Epithelial cell of esophagus (primary cell): ENCODE measurements at places on chromosomes 4 and X.
A peak's percentile ranks its signal among the peaks of the same experiment; 100 is the strongest.

GRCh38 chr4:13986548-13986947, 359.0 kb upstream of the BOD1L1 start:
- no peak for DNase-seq

- no peak for DNase-seq
Measured at GRCh38 chr4:5052204-5052702, 973 bp downstream of the STK32B start.

DNA sequence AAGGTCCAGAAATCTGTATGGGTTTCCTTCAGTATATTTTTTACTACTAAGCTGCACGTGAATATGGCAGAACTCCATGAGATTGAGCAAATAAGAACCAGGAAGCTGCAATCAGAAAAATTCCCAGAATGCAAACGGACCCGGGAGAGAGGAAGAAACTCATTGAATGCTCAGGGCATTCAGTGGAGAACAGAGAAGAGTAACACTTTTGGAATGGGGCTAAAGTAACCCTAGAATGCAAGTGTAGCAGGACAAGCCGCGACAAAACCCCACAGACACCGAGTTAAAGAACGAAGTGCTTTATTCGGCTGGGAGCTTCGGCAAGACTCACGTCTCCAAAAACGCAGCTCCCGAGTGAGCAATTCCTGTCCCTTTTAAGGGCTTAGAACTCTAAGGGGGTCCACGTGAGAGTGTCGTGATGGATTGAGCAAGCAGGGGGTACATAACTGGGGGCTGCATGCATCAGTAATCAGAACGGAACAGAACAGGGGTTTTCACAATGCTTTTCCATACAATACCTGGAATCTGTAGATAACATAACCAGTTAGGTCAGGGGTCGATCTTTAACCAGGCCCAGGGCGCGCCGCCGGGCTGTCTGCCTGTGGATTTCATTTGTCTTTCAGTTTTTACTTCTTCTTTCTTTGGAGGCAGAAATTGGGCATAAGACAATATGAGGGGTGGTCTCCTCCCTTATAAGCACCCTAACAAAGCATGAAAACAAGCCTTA, 56.4 kb downstream of the RAB28 start:
- peak; percentile 79 for DNase-seq

- DNase-seq, result no peak
Measured at GRCh38 chrX:123487236-123487635, 245.6 kb downstream of the THOC2 start.

- peak; percentile 73 for DNase-seq
Measured at GRCh38 chr4:38860788-38861424, 4.3 kb upstream of the TLR6 start.

- peak; percentile 29 for DNase-seq
Measured at GRCh38 chr4:176276710-176277109, 7.7 kb upstream of the ASB5 start.

DNA sequence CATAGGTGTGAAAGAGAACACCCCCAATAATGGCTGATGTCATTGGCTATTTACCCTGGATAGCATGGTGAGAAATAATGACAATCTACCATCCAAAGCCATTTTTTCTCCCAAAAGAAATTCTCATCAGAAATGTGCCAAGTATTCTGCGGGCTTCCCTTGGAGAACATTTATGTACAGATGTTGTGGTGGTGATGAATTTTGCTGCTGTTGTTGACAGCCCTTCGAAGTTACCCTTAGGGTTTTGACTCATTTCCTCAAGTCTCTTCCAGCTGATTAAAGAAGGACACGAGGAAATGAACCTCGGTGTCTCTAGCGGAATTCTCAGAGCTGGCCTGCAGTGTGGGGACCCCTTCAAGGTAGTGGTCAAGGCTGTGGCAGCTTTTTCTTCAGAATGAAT, 3.4 kb downstream of the KIT start:
- DNase-seq, result peak; percentile 80

GRCh38 chr4:74134500-74134852, 23.4 kb upstream of the MTHFD2L start:
- no peak for DNase-seq

DNA sequence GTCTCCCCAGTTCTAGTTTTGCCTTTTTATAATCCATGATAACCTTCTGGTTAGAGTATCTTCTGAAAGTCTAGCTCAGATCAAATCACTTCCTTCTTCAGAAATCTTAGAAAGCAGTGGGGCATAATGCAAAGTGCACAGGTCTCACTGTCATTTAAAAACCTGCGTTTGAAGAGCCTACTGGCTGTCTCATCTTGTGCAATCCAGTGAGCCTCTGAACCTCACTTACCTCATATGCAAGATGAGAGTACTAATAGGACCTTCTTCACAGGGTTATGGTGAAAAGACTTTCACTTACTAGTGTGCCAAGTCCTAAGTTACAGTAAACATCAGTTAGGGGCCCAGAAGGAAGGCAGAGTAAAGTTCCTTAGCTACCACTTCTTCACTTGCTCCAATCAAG, 131.4 kb downstream of the ENOX2 start:
- DNase-seq, result no peak

- no peak for DNase-seq
Measured at GRCh38 chr4:43244688-43245382, 352.3 kb downstream of the GRXCR1 start.

GRCh38 chr4:17329046-17329445, 182.8 kb downstream of the QDPR start:
- DNase-seq, result no peak

DNA sequence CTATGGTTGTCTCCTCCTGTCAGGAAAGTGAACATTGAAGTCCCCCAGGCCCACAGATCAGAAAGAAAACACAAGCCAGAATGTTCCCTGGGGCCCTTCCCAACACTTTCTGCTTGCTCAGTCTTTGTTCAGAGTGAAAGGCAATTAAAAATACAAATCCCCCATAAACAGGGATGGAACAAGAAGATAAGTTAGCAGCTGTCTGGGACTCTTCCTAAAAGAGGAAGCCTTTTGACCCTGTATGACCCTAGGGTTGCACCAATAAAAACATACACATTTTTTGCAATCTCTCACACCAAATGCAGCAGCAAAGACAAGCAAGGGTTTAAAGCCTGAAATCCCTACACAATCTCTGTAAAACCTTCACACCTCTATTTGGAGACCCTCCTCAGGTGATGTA, 22.6 kb downstream of the IRF2 start:
- no peak for DNase-seq

DNA sequence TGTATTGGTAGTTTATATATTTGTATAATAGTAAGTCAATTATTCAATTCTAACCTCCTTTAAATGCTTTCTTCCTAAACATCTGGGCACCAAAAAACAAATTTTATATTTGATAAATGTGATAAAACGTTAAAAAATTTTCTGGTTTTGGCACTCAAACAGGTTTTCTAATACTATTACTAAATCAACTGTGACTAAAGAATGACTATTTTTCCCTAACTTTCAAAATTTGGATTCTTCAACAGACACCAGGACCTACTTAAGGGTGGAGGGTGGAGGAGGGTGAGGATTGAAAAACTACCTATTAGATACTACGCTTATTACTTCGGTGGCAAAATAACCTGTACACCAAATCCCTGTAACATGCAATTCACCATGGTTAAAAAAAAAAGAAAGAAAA, 555.5 kb downstream of the IL15 start:
- no peak for DNase-seq

- DNase-seq, result peak; percentile 21
Measured at GRCh38 chr4:183295711-183296110, 24.4 kb downstream of the CLDN22 start.

DNA sequence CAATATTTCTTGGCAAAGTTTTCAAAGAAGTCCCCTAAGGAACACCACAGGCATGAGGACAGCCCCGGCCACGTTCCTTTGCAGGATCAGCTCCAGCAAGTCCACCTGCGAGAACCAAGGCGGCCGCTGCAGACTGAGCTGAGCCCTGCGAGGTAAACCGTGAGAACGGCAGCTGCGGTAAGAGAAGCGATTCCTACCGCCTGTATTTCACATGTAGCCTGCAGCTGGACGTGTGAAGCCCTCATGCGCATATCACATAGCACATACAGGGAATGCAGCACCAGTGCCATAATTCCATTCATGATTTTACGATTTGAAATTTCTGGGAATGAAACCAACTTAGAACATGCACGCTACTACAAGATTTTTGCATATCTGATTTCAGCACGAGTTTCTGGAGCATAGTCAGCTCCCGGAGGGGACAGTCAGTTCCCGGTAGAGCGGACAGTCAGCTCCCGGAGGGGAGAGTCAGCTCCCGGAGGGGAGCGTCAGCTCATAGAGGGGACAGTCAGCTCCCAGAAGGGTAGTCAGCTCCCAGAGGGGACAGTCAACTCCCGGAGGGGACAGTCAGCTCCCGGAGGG, 41.7 kb downstream of the FGFRL1 start:
- peak; percentile 63 for DNase-seq

DNA sequence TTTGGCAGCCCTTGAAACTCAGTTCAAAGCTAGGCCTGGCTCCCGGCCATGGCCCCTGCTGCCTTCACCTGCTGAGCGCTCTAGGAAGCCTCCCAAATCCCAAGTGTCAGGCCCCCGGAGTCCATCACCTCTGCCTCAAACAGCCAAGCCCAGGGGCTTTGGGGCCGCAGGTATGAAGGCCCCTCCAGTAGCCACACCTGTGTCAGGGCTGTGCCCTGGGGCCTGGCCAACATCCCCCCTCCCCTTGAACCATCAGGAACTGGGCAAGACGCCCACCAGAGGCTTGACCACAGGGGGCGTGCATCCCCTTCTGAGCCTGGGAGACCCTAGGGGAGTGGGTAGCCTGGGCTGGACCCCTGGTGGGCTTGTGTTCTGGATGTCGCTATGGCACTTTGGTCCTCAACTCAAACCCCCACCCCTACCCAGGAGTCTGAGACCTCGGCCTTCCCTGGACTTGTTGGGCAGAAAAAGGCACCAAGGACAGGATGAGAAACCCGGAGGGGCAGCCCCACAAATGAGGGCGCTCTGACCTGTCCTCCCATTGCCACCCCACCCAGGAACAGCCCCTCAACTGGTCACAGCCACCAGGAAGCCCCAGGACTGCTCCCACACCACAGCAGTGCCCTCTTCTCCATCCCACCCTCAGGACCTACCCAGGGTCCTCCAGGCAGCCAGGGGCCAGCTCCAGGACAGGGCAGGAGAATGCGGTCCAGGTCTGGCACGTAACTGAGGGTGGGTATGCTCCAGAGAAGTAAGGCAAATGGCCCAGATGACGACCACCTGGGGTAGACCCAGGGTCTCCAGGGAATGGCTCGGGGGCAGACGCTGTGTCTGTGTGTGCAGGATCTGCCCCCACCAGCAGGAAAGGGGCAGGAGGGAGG, 4.2 kb upstream of the SLBP start:
- no peak for DNase-seq

- DNase-seq, result no peak
Measured at GRCh38 chr4:6008092-6008551, 10.1 kb downstream of the C4orf50 start.

DNA sequence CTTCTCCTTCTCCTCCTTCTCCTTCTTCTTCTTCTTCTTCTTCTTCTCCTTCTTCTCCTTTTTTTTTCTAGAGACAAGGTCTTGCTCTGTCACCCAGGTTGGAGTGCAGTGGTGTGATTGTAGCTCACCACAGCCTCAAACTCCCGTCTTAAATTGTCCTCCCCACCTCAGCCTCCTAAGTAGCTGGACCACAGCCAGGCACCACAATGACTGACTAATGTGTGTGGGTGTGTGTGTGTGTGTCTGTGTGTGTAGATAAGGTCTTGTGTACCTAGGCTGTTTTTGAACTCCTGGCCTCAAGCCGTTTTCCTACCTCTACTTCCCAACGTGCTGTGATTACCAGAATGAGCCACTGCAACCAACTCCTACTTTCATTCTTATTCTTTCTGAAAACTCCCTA, 390.9 kb downstream of the ADAM29 start:
- DNase-seq, result peak; percentile 4
